ENCODE measurements at places on chromosomes 2 and 18. TPM values are rescaled to one million over a fixed set of nuclear protein-coding genes. Genes with fewer than 3 reads are reported as not detected.
A peak's percentile ranks its signal among the peaks of the same experiment; 100 is the strongest.

GRCh38 chr18:79554321-79554720, 125.3 kb upstream of the CTDP1 start:
- H3K36me3 ChIP-seq = no peaks in the 10 kb centered on the region
- no peak for DNase-seq
- no peak overlapping the region for H3K4me3 ChIP-seq
- H3K27ac ChIP-seq = no peak overlapping the region
- H3K4me1 ChIP-seq = no peaks in the 10 kb centered on the region

DNA sequence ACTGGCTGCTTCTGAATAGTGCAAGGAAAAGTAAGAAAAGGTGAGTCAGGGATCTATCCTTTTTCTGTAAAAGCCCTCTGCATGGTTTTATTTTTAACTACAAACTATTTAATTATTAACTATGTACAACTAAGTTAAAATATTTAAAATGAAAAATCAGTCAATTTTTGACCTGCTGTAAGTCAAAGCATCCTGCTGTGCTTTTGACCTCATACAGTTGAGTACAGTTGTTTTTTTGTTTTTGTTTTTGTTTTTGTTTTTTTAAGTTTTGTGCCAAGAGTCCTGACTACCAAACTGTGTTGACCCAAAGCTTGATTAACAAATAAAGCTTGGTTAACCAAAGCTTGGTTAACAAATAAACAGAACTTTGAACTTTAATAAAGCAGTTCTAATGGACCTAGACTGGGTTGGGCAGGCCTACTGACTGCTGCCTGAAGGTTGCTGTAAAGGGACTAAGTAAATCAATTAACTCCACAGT, at the start of gene ACMSD:
TSS of gene ACMSD (plus strand) at position 474 of the 478 bp plus-strand sequence. CDS start 67 bp downstream, outside the sequence.
- H3K27me3 ChIP-seq = peaks cover 6% of the 10 kb centered on the region
- no peaks in the 10 kb centered on the region for H3K36me3 ChIP-seq
- no peak within 1 kb of the TSS for H3K4me3 ChIP-seq
- DNase-seq = no peak
- H3K4me1 ChIP-seq = no peaks in the 10 kb centered on the region

- peaks cover 8% of the 10 kb centered on the region for H3K27me3 ChIP-seq
- no peaks in the 10 kb centered on the region for H3K4me1 ChIP-seq
- H3K27ac ChIP-seq = no peak overlapping the region
- H3K4me3 ChIP-seq = no peak overlapping the region
- H3K36me3 ChIP-seq = no peaks in the 10 kb centered on the region
Observed at GRCh38 chr2:38168710-38169480, 92.9 kb upstream of the CYP1B1 start.

DNA sequence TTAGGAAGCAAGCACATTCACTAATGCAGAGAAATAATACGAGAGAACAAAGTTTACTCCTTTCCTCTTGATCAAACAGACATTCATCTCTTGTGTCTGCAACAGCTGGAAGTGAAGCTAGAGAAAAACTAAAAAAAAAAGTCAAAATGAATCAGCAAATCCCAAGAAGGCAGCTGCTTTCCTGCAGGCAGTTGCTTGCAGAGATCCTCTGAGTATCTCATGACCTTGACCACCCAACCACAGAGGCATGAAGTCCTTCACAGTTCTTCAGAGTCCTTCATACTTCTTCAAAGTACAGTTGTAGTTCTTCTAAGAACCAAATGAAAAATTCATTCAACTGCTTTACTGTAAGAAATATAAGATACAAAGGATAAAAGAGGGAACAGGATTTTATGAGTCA, 97.2 kb upstream of the ACVR1C start:
- H3K36me3 ChIP-seq = no peaks in the 10 kb centered on the region
- no peak overlapping the region for H3K27ac ChIP-seq
- no peak overlapping the region for H3K4me3 ChIP-seq
- no peak for DNase-seq
- H3K27me3 ChIP-seq = no peaks in the 10 kb centered on the region

GRCh38 chr2:16882706-16883105, 217.1 kb upstream of the CYRIA start:
- H3K27me3 ChIP-seq = no peaks in the 10 kb centered on the region
- no peaks in the 10 kb centered on the region for H3K36me3 ChIP-seq
- H3K4me3 ChIP-seq = no peak overlapping the region
- DNase-seq = no peak

- DNase-seq = no peak
- no peak overlapping the region for H3K4me3 ChIP-seq
- no peak overlapping the region for H3K27ac ChIP-seq
- peaks cover 25% of the 10 kb centered on the region for H3K4me1 ChIP-seq
Observed at GRCh38 chr2:43238813-43239212, 12.4 kb upstream of the ZFP36L2 start.

DNA sequence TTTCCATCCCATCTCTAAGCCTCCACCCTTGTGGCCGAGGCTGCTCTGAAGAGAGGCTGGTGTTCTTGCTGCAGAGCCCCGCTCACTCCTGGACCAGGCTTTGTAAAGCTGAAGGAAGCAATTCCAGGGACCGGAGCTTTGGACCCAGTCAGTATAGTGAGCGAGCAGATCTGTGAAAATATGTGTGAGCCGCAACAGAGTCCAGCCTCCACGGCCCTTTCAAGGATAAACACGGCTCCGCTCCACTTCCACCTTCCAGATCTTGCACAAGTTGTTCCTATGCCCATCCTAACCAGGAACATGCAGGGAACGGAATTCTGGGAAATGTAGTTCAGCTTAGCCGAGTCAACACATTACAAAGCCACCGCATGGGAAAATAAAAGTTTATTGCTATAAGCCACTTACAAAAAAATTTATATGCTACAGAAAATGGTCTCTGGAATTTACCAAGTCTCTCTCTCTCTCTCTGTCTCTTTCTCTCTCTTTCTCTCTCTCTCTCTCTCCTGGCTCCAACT, 151.7 kb upstream of the ZNF521 start:
- no peak overlapping the region for H3K4me3 ChIP-seq
- no peaks in the 10 kb centered on the region for H3K36me3 ChIP-seq
- no peaks in the 10 kb centered on the region for H3K4me1 ChIP-seq
- H3K27me3 ChIP-seq = no peaks in the 10 kb centered on the region

DNA sequence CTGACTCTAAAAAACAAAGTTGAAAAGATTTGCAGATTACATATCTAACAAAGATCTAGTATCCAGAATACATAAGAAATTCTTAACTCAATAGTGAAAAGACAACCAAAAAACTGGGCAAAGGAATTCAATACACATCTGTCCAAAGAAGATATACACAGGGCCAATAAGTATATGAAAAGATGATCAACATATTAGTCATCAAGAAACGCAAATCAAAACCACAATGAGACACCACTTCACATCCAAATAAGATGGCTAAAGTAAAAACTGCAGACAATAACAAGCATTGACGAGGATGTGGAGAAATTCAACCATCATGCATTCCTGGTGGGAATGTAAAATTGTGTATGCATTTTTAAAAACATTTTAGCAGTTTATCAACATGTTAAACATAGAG, 256.0 kb downstream of the EIPR1 start:
- H3K27ac ChIP-seq = no peak overlapping the region
- no peak overlapping the region for H3K4me3 ChIP-seq
- no peaks in the 10 kb centered on the region for H3K4me1 ChIP-seq
- no peaks in the 10 kb centered on the region for H3K27me3 ChIP-seq
- DNase-seq = no peak

DNA sequence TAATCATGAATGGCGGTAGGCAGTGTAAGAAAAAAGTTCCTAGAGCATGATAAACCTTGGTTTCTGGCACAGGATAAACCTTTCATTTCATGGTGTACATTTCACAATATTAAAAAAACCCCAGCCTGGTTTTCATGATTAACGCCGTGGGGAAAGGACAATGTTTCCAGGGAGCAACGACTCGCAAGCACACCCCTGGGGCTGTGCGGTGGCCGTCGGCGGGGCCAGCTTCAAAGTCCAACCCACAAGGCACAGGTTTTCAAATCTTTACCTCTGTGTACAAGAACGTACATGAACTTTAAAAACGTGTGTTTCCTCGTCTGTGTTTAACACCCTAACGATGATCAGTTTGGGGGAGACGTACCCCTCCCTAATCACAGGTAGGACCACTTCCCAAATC, 118.1 kb downstream of the NOL10 start:
- no peak overlapping the region for H3K4me3 ChIP-seq
- H3K4me1 ChIP-seq = no peaks in the 10 kb centered on the region
- peaks cover 49% of the 10 kb centered on the region for H3K36me3 ChIP-seq
- no peak overlapping the region for H3K27ac ChIP-seq

- no peak for DNase-seq
- no peak overlapping the region for H3K27ac ChIP-seq
- H3K27me3 ChIP-seq = no peaks in the 10 kb centered on the region
- no peak overlapping the region for H3K4me3 ChIP-seq
- H3K4me1 ChIP-seq = no peaks in the 10 kb centered on the region
Observed at GRCh38 chr2:6800553-6800952, 65.2 kb downstream of the CMPK2 start.

- H3K27ac ChIP-seq = peak overlapping the region; percentile 52
- peaks cover 18% of the 10 kb centered on the region for H3K4me1 ChIP-seq
- H3K36me3 ChIP-seq = peaks cover 40% of the 10 kb centered on the region
- H3K4me3 ChIP-seq = no peak overlapping the region
Observed at GRCh38 chr2:96617012-96617411, 21.1 kb downstream of the KANSL3 start.

DNA sequence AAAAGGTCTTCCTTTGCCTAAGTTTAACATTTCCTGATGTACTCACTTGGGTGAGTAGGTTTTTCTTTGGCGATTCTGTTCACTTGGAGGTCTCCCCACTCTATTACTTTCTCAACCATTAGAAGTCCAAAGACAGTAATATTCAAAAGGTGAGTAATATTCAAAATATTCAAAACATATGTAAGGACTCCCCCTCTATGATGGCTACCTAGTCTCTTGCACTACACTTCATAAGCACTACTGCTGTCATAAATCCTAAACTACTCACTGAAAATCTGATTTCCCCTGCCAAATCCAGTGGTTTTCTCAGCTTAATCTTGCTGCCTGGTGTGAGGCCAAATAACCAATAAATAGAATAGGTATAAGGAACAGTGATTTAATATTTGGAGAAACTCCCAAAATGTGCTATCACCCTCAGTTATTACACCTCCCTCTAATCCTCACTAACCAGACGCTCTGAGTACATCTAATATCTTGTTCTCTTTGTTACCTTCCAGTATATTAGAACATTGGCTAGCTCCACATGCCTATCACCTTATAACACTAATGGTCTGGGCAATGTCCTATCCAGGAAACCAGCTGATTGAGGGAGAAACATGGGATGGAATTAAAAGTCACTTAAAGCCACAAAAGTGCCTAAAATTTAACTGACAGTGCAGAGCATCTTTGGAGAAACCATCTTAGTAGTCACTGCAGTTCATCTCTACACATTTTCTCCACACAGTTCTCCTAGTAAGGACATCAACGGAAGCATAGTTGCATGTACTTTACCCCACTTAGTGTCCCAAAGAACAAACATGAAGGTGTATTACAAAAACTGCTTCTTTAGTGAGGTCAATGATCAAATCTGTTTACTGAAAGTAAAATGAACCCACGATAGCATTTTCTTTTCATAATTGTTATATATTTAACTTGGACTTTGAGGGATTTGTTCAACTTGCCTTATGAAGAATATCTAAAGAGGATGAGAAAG, 54.8 kb downstream of the MBD2 start:
- H3K4me3 ChIP-seq = no peak overlapping the region
- H3K27me3 ChIP-seq = no peaks in the 10 kb centered on the region
- H3K27ac ChIP-seq = no peak overlapping the region
- no peak for DNase-seq
- H3K4me1 ChIP-seq = no peaks in the 10 kb centered on the region

GRCh38 chr2:172977270-172978062, 98.2 kb upstream of the MAP3K20 start:
- H3K4me3 ChIP-seq = no peak overlapping the region
- no peaks in the 10 kb centered on the region for H3K36me3 ChIP-seq
- peak; percentile 41 for DNase-seq
- peaks cover 3% of the 10 kb centered on the region for H3K4me1 ChIP-seq

- H3K4me3 ChIP-seq = no peak overlapping the region
- no peak overlapping the region for H3K27ac ChIP-seq
- no peaks in the 10 kb centered on the region for H3K4me1 ChIP-seq
Observed at GRCh38 chr18:75739682-75740081, 312.2 kb upstream of the SMIM21 start.

Gene DSEL
- 0.12 TPM for total RNA-seq
